H1 (cell line): ENCODE measurements at places on chromosomes 13 and 19. TPM values are rescaled to one million over a fixed set of nuclear protein-coding genes. Genes with fewer than 3 reads are reported as not detected.

DNA sequence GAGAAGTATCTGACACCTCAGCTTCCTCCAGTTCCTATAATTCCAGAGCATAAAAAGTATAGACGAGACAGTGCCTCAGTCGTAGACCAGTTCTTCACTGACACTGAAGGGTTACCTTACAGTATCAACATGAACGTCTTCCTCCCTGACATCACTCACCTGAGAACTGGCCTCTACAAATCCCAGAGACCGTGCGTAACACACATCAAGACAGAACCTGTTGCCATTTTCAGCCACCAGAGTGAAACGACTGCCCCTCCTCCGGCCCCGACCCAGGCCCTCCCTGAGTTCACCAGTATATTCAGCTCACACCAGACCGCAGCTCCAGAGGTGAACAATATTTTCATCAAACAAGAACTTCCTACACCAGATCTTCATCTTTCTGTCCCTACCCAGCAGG, 3.1 kb downstream of the KLF5 start:
- no peak overlapping the region for H3K27ac ChIP-seq
- H3K4me1 ChIP-seq, result peaks cover 2% of the 10 kb centered on the region
- peaks cover 30% of the 10 kb centered on the region for H3K27me3 ChIP-seq
- no peak for DNase-seq
- no peak overlapping the region for H3K4me3 ChIP-seq
- H3K36me3 ChIP-seq, result no peaks in the 10 kb centered on the region

GRCh38 chr19:45103156-45103507, 10.2 kb downstream of the PPP1R37 start:
- no peaks in the 10 kb centered on the region; the same call in 1 of the 2 replicates for H3K36me3 ChIP-seq
- peaks cover 2% of the 10 kb centered on the region for H3K4me1 ChIP-seq
- no peak for DNase-seq
- H3K27ac ChIP-seq, result no peak overlapping the region
- no peaks in the 10 kb centered on the region for H3K27me3 ChIP-seq

DNA sequence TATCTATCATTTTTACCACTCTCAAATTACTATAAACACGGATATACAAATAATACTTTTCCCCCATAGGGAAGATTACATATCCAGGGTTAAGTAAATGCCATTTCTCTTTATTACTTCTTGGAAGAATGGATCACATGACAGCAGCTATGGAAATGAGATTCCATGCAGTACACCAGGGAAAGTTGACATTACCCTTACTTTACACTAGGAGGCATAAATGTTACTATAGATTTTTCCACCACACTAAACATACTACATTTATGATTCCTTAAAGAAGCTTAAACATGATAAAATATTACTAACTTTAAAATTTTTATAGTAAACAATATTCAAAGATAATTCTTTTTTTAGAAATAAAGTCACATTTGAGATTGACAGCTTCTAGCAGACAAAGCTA, 611.4 kb downstream of the PCDH9 start:
- H3K4me1 ChIP-seq, result no peaks in the 10 kb centered on the region
- no peak for DNase-seq
- H3K36me3 ChIP-seq, result no peaks in the 10 kb centered on the region
- H3K27ac ChIP-seq, result no peak overlapping the region
- no peak overlapping the region for H3K4me3 ChIP-seq

GRCh38 chr13:40109351-40109844, 453.9 kb downstream of the COG6 start:
- no peak for DNase-seq
- H3K27ac ChIP-seq, result no peak overlapping the region
- H3K27me3 ChIP-seq, result no peaks in the 10 kb centered on the region
- H3K4me3 ChIP-seq, result no peak overlapping the region

GRCh38 chr19:34480491-34480890, 1.1 kb upstream of the WTIP start:
- peaks cover 12% of the 10 kb centered on the region for H3K4me1 ChIP-seq
- DNase-seq, result peak; percentile 53
- peaks cover 23% of the 10 kb centered on the region for H3K27me3 ChIP-seq
- H3K27ac ChIP-seq, result no peak overlapping the region
- H3K4me3 ChIP-seq, result peak overlapping the region; percentile 61; the same call in 1 of the 2 replicates

DNA sequence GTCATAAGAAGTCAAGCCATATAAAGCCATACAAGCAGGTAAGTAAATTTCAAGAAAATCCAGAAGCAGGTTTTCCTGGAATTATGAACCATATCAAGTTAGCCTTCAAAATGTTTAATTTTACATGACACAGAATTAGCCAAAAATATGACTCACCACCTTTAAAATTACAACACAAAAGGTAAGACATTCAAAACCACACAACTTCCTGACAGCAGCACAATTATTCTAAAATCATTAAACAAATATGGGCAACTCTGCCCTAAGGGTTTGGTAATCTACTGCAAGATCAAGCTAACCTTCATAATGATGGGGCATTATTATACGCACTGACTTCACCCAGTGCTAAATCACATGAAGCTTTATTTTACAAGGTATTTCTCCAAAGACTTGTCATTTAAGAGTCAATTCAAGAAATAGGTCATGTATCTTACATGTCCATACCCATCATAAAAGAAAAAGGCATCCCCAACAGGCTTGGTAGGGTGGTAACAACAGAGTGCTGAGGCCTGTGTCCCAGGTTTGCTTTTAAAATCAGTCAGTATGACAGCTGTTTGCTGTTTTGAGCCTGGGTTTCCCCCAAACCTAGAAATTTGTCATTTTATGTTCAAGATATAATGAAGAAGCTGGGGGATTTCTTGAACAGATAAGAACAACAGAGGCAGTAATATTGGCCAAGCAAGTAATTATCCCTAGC, 15.2 kb downstream of the RCBTB1 start:
- no peak overlapping the region for H3K27ac ChIP-seq
- H3K27me3 ChIP-seq, result no peaks in the 10 kb centered on the region
- H3K36me3 ChIP-seq, result no peaks in the 10 kb centered on the region; the same call in 1 of the 2 replicates
- no peak for DNase-seq

- peak; percentile 76 for DNase-seq
- no peaks in the 10 kb centered on the region; the same call in 1 of the 2 replicates for H3K27me3 ChIP-seq
- no peak within 1 kb of the TSS; the same call in 1 of the 2 replicates for H3K27ac ChIP-seq
- no peaks in the 10 kb centered on the region for H3K36me3 ChIP-seq
- H3K4me1 ChIP-seq, result peaks cover 15% of the 10 kb centered on the region
Measured at GRCh38 chr19:11538232-11539036, at the start of gene CNN1. Gene CNN1, plus strand, starts transcription at chr19:11538851. Its CDS starts 77 bp downstream, at chr19:11538928.

GRCh38 chr19:8468761-8469373, 24.1 kb downstream of the HNRNPM start:
- no peaks in the 10 kb centered on the region for H3K4me1 ChIP-seq
- H3K27me3 ChIP-seq, result no peaks in the 10 kb centered on the region
- peaks cover 55% of the 10 kb centered on the region for H3K36me3 ChIP-seq
- no peak overlapping the region for H3K4me3 ChIP-seq
- no peak overlapping the region for H3K27ac ChIP-seq
- DNase-seq, result no peak

- no peak overlapping the region for H3K4me3 ChIP-seq
- no peaks in the 10 kb centered on the region for H3K36me3 ChIP-seq
- H3K27me3 ChIP-seq, result no peaks in the 10 kb centered on the region
- no peak overlapping the region; the same call in 1 of the 2 replicates for H3K27ac ChIP-seq
- DNase-seq, result no peak
Measured at GRCh38 chr19:3100747-3101730, 6.9 kb downstream of the GNA11 start.

The ZNF667 gene
- total RNA-seq, result 9.3 and 10.7 TPM in 2 replicates

The WDR83 gene
- total RNA-seq, result 15.3 and 19.6 TPM in 2 replicates

The CYP2S1 gene
- total RNA-seq, result 245 and 267 TPM in 2 replicates

The CYP2F1 gene
- total RNA-seq, result 0.34 TPM in 1 of 2 replicates, not detected in the other

The LGALS14 gene
- total RNA-seq, result 0.50 and 1.1 TPM in 2 replicates

The KLHL1 gene
- not detected in 2 replicates for total RNA-seq

The NLRP7 gene
- total RNA-seq, result 0.91 and 0.96 TPM in 2 replicates

The PRR36 gene
- total RNA-seq, result 23.9 and 25.3 TPM in 2 replicates

The CDX2 gene
- 0.09 TPM in 1 of 2 replicates, not detected in the other for total RNA-seq

The N4BP2L1 gene
- 3.1 and 3.7 TPM in 2 replicates for total RNA-seq
